ENCODE measurements at places on chromosomes 4 and X. TPM values are rescaled to one million over a fixed set of nuclear protein-coding genes. Genes with fewer than 3 reads are reported as not detected.

GATA1 gene
- total RNA-seq, result not detected

TMEM271 gene
- not detected for total RNA-seq

DNA sequence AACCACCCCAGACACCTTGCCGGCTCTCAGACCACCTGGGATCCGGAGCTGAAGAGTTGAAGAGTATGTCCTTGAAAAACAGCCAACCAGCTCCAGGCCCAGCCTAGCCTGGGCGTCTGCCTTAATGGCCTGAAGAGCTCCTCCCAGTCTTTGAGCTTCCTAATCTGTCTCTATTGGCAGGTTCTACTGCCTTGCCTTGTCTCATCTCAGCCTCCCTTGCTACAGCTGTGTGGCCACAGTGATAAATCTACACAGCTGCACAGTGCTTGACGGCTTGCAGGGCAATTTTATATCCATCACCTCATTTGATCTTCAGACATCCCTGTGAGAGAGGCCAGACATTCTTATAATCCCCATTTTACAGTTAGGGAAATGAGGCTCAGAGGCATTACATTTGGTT lies 19.9 kb downstream of the AWAT2 start:
- no peaks in the 10 kb centered on the region for H3K4me1 ChIP-seq
- H3K27me3 ChIP-seq, result no peaks in the 10 kb centered on the region

DNA sequence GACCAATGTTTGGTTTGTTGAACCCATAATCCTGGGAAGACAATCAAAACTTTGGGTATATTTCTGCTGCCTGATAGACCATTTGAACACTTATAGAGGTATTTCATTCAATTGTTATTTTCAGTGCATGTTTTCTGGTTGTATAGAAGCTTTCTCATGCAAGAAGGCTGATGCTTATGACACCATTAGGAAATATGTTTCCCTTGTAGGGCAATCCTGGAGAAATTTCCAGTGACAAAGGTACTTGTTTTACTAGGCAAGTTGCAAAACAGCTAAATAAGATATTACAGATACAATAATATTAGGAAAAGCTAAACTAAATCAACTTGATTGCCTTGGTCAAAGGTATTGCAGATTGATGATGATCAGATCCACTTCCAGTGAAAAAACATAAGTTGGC lies 32.8 kb upstream of the FGF2 start:
- H3K4me3 ChIP-seq, result no peak overlapping the region
- H3K36me3 ChIP-seq, result no peaks in the 10 kb centered on the region
- no peak overlapping the region for H3K27ac ChIP-seq
- H3K4me1 ChIP-seq, result no peaks in the 10 kb centered on the region

DNA sequence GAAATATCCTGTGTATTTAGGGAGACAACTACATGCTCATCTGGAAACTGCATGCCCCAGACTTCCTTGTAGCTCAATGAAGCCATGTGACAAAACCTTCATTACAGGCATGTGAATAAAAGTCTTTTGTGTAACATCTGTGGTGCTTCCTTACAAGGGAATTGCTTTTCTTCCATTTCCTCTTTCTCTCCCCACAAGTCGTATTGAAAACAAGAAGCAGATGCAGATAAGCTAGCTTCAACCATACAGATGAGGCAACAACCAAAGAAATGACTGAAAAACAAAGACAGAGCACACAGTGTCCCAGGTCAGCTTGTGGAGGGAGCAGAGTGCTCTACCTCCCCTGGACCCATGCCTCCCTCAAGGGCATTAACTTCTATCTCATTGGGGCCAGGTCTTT lies 115.8 kb upstream of the INPP4B start:
- H3K27ac ChIP-seq, result no peak overlapping the region
- H3K4me3 ChIP-seq, result no peak overlapping the region
- H3K27me3 ChIP-seq, result no peaks in the 10 kb centered on the region

DNA sequence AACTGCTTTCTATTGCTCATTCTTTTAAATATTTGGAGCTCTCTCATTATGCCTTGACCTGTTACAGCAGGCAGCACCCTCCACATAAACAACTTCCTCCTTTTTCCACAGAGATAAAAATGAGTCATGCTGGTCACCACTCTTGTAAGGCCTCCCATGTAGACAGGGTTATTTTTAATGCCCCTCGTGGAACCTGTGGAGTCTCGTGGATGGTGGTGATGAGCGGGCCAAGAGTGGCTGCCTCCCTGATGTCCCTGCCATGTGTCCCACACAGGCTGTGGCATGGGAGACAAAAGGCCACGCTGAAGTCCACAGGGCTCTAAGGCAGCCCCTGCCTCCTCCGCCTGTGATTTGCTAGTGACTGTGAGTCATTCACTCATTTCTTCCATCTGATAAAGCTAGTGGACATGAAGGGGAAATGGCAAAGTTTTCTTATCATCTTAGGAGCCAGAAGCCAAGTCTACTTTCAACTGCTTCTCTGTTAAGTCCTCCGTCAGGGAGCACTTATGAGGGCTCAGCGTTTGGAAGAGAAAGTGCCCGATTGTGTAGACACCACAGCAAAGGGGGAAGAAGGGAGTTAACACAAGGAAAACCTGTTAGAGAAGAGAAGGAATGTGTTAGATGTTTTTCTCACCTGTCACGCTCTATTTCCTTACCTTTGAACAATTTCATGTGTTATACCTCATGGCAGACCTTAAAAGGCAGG lies 121.6 kb upstream of the FAT1 start:
- DNase-seq, result peak; percentile 78
- no peak overlapping the region for H3K4me3 ChIP-seq
- H3K27me3 ChIP-seq, result no peaks in the 10 kb centered on the region
- H3K27ac ChIP-seq, result peak overlapping the region; percentile 54

DNA sequence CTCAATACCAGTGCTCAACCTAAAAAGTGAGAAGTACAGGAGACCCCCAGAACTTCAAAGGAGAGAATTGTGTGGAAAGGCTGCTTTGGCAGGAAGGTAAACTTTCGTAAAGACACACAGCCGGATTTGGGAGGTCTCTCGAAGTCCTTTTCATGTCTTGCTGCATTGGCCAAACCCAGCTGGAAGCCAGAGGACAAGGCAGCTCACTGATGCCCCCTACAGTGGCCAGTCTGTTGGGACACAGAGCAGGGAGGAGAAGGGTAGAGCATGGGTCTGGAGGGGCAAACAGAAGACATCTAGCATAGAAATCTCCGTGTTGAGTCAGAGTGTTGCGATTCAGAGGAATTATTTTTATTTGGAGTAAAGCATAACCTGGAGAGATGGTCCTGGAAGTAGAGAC lies 198.9 kb downstream of the ANK2 start:
- H3K27me3 ChIP-seq, result no peaks in the 10 kb centered on the region
- no peak overlapping the region for H3K27ac ChIP-seq
- DNase-seq, result no peak
- no peaks in the 10 kb centered on the region for H3K4me1 ChIP-seq

DNA sequence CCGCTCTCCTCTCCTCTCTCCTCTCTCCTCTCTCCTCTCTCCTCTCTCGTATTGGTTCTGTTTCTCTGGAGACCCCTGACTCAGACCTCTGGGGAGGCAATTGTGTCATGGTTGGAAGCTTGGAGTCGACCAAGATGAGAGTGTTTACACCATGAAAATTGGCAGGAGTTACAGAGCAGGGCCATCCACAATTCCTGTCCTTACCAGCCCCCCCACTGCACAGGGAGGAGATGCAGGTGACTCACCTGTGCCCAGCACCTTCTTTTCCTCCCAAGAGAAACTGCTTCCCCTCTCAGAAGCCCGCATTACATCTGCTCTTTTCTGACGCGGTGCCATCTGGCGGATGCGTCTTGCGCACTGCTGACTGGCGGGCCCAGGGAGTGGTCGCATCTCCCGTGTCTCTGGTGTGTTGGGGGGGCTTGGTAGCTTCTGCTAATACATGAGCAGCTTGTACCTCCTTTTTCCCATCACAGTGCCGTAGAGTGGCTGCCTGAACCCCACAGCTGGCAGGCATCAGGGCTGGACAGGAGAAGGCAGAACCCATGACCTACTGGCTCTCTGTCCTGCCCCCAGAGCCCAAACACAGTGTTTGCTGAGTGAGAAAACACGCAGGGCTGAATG lies 31.4 kb upstream of the GPR78 start:
- no peak overlapping the region for H3K4me3 ChIP-seq
- peak; percentile 27 for DNase-seq
- no peaks in the 10 kb centered on the region for H3K4me1 ChIP-seq
- H3K27ac ChIP-seq, result no peak overlapping the region

DNA sequence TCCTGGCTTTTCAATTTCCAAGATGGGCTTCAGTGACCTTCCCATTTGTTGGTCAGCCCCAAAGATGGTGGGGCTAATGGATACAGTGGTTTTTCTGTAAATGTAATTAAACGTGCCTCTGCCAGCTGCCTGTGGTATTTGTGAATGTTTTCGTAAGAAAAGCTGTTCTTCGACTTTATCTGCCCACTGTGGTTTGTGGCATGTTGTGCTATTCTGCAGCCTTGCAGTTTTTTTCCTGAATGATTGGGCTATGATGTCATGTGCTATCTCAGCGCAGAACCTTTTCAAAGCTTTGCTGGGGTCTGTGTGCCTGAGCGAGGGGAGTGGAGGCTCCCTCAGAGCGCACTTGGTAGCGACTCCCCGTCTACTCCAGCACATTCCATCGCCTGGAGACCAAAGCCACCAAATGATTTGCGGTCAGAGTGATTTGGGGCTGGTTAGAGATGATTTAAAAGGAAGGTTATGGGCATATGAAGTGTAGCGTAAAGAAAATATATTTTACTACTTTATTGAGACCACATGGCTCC lies 137.5 kb downstream of the PALLD start:
- H3K27me3 ChIP-seq, result no peaks in the 10 kb centered on the region
- no peak overlapping the region for H3K27ac ChIP-seq
- H3K36me3 ChIP-seq, result no peaks in the 10 kb centered on the region
- no peak for DNase-seq
- peaks cover 7% of the 10 kb centered on the region for H3K4me1 ChIP-seq
- H3K4me3 ChIP-seq, result no peak overlapping the region

DNA sequence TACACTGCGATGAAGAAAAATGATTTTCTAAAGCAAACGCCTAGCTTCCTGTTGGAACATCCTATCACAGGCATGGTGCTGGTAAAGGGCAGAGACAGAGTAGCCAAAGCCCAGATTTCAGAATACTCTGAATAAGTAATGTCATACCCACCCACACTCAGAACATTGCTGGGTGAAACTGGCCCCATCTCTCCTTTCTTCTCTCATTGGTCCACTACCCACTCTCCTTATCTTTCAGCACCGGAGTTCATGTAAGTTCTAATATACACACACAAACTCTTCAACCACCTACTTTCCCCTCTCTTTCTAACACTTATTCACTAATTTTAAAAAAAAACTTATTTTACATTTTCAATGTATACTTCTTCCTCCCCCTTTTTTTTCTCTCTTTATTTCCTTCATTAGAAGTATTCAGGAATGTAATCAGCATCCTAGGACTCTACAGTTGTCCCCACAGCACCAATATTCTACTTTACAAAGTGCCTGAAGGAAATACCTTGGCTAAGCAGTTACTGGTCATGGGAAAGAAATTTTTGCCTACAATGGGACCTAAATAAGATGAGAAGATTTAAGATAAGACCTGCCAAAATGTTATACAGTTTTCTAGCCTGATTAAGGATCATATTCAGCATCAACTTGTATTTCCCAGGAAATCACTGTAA lies 63.0 kb downstream of the SEC24D start:
- H3K27me3 ChIP-seq, result no peaks in the 10 kb centered on the region
- DNase-seq, result no peak
- H3K4me1 ChIP-seq, result no peaks in the 10 kb centered on the region
- no peak overlapping the region for H3K27ac ChIP-seq
- H3K4me3 ChIP-seq, result no peak overlapping the region

DNA sequence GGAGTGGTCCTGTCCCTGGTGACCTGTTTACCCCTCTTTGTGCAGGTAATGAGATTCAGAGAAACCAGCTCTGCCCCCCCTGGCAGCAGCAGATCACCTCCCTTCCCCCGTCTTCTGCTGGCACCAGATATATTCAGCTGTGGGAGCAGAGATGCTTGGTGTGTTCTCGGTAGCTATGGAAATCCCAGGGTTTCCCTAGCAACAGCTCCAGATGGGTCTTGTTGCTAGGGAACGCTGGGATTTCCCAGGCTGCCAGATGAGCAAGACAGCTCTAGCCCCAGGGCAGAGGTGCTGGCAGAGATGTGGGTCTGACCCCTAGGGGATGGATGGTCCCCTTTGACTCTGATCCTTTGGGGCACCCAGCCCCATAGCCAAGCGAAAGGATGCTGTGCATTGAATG lies 20.2 kb downstream of the CETN2 start:
- no peaks in the 10 kb centered on the region for H3K36me3 ChIP-seq
- no peaks in the 10 kb centered on the region for H3K4me1 ChIP-seq
- H3K27ac ChIP-seq, result no peak overlapping the region
- H3K4me3 ChIP-seq, result no peak overlapping the region
- H3K27me3 ChIP-seq, result no peaks in the 10 kb centered on the region

GRCh38 chr4:74659576-74660411 lies 134.5 kb downstream of the BTC start:
- H3K4me3 ChIP-seq, result no peak overlapping the region
- no peaks in the 10 kb centered on the region for H3K27me3 ChIP-seq
- H3K36me3 ChIP-seq, result no peaks in the 10 kb centered on the region
- H3K4me1 ChIP-seq, result no peaks in the 10 kb centered on the region
- H3K27ac ChIP-seq, result no peak overlapping the region

- H3K27me3 ChIP-seq, result no peaks in the 10 kb centered on the region
- no peak overlapping the region for H3K4me3 ChIP-seq
- no peaks in the 10 kb centered on the region for H3K36me3 ChIP-seq
- DNase-seq, result no peak
- H3K27ac ChIP-seq, result no peak overlapping the region
These were observed 11.6 kb downstream of the IRF2 start for GRCh38 chr4:184462724-184463123.

- no peak overlapping the region for H3K4me3 ChIP-seq
- no peak for DNase-seq
- no peaks in the 10 kb centered on the region for H3K36me3 ChIP-seq
- H3K4me1 ChIP-seq, result no peaks in the 10 kb centered on the region
These were observed 394.8 kb downstream of the CFAP47 start for GRCh38 chrX:36314303-36314702.

DNA sequence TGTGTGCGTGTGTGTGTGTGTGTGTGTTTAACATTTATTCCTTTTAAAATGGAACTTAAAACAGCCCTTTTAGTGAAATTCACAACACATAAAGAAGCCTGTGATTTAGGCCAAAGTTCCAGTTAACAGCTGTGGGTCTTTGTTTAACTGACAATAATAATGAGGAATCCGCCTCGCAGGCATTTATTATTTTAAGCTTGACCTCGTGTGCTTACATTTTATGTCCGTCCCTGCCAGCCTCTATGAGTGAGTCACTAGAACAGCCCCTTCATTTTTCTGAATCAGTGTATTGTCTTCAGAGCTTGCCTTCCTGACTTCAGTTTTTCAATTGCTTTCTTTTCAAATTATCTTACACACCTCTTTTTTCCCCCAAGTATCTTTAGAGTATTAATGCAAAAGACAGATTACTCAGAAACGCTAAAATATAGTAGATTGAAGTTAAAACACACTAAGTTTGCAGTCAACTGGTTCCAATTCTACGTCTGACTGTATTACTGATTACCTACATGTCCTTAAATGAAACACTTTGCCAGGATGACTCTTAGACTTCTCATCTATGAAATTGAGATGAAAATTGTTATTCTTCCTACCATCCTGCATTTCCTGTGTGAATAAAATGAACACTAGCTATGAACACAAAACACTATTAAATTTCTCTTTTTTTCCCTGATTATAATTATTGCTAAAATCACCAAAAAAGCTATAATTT lies 319.6 kb upstream of the HS3ST1 start:
- DNase-seq, result no peak
- H3K27ac ChIP-seq, result no peak overlapping the region
- no peak overlapping the region for H3K4me3 ChIP-seq
- H3K4me1 ChIP-seq, result no peaks in the 10 kb centered on the region
- no peaks in the 10 kb centered on the region for H3K36me3 ChIP-seq

GRCh38 chr4:122152711-122153226 lies 638 bp downstream of the BLTP1 start:
- no peaks in the 10 kb centered on the region for H3K27me3 ChIP-seq
- peak overlapping the region; percentile 82 for H3K4me3 ChIP-seq
- peaks cover 2% of the 10 kb centered on the region for H3K4me1 ChIP-seq
- H3K36me3 ChIP-seq, result no peaks in the 10 kb centered on the region

All from Peyer's patch (tissue), 4 donors.